Activated CD4-positive, alpha-beta T cell treated with anti-CD3 and anti-CD28 coated beads, Interleukin-2, amount 50 U/mL, for 48 hours (primary cell): ENCODE measurements at places on chromosomes 3 and 15.
A peak's percentile ranks its signal among the peaks of the same experiment; 100 is the strongest.

GRCh38 chr3:106401666-106402490 is 533.1 kb upstream of the CBLB start:
- DNase-seq = no peak

DNA sequence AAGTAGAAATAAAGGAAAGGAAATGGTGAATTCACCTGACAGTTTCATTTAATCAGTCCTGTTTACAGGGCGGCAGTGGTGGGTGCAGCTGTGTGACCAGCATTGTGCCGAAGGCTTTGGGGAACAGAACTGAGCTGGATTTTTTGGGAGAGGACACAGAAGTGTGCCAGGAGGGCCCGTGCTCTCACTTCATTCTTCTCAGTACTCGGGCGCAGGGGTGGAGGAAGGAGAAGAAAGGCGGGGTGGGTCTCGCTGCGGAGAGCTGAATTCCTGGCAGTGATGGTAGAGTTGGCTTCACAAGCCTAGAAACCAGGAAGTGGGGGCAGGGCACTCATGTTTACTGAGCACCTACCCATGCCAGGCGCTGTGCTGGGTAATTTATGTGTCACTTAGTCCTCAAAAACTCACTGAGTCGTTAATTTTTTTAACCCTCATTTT is 64.6 kb downstream of the CRTC3 start:
- DNase-seq = peak; percentile 84

DNA sequence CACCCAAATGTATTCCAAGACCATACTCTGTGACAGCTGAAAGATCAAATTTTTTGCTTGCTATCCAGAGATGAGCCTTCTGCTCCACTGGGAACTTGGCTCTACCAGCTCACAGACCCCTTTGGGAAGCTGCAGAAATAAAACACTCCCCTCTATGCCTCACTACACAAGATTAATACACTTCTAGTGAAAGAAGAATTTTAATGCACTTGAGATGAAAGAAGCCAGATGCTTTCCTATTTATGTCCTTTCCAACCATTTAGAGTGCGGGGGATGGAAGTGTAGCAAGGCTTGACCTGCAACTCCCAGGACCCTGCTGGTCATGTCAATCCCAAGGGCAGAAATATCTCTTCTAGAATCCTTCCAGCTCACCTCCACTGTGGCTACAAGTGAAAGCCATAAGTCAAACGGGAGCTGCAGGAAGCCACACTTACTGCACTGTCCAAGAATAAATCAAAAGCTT is 34.7 kb downstream of the ANXA2 start:
- DNase-seq = no peak

- no peak for DNase-seq
Measured at GRCh38 chr3:84547971-84548970, 410.5 kb upstream of the CADM2 start.

- DNase-seq = peak; percentile 29
Measured at GRCh38 chr3:186790261-186790981, 7.0 kb downstream of the EIF4A2 start.

- no peak for DNase-seq
Measured at GRCh38 chr15:88376574-88377174, 90.5 kb downstream of the MRPL46 start.

GRCh38 chr15:95825208-95825607 is 505.3 kb upstream of the NR2F2 start:
- no peak for DNase-seq

DNA sequence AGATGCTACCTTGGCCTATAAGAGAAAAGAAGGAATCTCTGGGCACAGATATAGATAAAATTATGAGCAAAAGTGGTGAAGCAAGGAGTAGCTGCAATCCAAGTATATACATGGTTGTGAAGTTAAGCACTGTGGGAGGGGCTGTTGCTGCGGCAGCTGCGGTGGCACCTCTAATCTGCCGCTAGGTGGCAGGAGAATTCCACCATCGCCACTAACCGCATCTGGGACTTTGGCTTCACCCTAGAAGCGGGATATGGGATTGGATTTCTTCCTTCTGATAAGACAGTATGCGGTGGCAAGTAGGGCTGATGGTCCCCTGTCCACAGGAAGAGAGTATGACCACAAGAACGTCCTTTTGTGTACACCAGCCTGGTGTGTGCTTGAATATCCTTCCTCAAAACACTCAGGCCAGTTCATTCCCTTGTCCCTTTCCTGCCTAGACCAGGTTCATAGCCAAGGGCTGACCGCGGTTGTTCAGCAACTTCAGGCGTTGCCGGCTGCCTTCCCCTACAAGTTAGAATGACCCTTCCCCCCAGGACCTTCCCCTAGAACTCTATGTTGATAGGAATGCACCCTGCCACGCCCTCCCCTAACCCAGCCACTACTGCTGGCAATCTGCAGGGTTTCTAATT is 5.1 kb downstream of the MAGEL2 start:
- DNase-seq = peak; percentile 44

- DNase-seq = no peak
Measured at GRCh38 chr15:22810853-22811338, 24.5 kb downstream of the NIPA1 start.

- no peak for DNase-seq
Measured at GRCh38 chr15:41341519-41341918, 8.8 kb downstream of the NUSAP1 start.

DNA sequence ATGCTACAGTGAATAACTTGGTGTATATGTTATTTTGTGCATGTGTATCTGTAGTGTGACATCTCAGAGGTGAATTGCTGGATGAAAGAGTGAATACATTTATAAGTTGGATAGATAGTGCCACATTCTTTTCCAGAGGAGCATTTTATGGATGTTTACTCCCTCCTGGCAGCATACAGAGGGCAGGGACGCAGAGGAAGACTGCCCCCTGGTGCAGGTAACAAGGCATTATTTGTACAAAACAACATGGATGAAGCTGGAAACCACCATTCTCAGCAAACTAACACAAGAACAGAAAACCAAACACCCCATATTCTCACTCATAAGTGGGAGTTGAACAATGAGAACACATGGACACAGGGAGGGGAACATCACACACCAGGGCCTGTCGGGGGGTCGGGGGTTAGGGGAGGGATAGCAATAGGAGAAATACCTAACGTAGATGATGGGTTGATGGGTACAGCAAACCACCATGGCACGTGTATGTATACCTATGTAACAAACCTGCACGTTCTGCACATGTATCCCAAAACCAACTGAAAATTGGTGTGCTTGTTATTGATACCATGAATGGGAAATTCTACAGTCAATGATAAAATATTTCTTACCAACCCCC is 57.9 kb upstream of the CTXND1 start:
- no peak for DNase-seq

DNA sequence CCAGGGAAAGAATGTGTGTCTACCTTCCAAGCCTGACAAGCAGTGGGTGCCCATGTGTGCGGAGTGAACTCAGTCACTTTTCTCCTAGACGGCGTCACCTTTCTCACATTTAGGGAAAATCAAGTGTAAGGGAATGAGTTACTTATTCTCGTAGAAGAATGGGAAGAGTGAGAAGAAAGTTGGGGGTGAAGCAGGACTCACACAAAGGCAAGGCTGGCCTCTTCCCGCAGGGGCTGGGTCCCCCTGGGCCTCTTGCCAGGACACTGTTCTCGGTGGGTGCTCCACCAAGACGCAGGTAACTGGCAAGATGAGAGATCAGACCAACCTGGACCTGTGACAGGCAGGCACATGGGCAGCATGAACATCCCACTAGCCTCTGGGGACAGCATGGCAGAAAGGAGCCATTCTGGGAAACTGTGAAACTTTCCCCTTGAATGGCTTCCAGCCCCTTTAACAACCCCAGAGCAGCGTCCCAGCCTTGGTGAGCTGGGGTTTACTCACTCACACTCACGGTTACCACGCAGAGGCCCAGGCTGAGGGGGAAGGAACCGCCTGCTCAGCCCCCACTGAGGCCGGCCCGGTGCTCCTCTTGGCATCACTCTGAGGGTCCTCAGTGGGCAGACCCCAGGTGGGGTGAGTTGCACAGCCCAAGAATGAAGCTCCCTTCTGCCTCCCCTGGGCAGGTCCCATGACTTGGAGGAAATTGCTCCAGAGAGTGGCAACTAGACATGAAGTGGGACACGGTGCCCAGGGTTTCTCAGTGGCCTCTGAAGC is 15.0 kb upstream of the SRP14 start:
- DNase-seq = peak; percentile 44

GRCh38 chr3:38392604-38393163 is 46.1 kb downstream of the XYLB start:
- DNase-seq = no peak

DNA sequence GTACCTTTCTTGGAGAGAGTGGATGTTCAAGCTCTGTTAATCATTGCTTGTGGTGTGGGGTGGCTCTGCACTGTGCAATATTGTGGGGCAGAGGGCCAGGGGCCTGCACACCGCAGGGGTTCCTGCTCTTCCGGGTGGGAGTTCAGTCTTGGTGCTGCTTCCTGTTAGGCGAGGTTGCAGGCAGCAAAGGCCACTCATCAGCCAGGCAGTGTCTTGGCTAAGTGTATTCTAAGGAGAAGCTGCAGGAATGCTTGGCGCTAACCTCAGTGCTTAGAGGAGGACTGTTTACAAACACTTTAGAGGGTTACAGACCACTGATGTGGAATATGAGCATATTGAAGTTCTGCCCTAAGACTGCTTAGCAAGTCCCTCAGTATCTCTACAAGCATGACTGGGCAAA is 81.7 kb downstream of the CEP63 start:
- DNase-seq = no peak

DNA sequence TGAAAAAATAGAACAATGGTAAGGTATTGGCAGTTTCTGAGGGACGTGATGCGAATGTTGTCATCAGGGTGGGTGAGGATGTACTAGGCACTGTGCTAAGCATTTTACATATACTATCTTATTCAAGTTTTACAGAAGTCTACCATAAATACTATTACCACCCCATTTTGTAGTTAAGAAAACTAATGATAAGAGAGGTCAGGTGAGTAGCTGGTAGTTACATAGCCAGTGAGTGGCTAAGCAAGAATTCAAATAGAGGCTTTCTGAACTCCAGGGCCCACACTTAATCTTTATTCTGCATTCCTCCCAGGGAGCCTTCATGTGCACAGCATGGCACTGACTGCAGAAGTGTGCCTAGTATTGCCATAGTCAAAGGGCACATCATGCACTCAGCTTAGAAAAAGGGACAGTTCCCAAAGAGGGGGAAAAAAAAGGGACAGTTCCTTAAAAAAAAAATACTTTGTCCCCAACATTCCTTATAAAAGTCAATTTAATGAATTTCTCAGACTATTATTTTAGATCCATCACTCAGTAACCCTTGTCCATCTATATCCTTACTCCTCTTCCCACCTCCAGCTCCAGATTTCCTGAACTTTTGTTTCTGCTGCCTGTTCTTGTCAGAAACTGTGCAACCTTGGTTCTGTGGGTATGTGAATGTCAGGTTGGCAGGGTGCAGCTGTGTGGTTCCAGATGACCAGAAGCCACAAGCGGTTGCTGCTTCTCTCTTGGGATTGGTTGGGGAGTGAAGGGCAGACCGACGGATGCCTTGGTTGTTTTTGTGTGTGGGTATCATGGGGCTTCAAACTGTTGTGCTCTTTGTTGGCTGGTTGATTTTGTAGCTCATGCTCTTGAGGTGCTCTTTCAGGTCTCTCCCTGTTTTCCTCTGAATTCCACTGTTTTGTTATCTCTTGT is 8.3 kb downstream of the MAPKBP1 start:
- no peak for DNase-seq

DNA sequence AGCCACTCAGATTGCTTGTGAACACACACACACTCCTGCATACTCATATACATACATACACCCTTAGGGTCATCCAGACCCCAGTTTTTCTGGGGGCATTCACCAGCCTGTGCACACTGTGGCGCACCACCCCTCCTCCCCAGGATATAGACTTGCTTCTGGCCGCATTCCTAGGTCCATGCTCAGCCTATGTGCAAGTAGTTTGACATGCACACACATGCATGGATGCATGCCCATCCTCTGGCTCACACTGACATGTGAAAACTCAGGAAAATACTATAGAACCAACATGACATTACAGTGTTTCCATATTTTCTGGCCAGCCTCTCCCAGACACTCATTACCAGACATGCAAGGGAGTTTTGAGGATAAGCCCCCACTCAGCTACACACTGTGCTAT is 79.3 kb upstream of the POLG start:
- DNase-seq = no peak

GRCh38 chr3:187684880-187685279 is 14.7 kb upstream of the SST start:
- DNase-seq = peak; percentile 5

DNA sequence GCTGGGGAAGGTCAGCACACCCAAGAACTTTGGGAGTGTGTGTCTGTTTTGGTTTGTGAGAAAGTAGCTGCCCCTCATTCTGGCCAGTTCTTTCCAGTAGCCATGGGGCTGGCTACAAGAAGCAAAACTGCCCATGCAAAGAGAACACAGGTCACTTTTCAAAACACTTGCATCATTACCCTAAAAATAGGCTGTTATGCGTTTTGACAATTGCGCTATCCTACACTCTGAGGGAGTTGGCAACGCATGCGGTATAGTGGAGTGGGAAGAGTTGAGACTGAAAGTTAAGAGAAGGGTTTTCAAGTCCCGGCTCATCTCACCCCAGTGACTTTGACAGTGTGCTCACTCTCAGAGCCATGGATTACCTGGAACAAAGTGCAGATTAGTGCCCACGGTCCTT is 41.8 kb upstream of the MYZAP start:
- no peak for DNase-seq

GRCh38 chr3:153976891-153977554 is 144.2 kb upstream of the ARHGEF26 start:
- no peak for DNase-seq

DNA sequence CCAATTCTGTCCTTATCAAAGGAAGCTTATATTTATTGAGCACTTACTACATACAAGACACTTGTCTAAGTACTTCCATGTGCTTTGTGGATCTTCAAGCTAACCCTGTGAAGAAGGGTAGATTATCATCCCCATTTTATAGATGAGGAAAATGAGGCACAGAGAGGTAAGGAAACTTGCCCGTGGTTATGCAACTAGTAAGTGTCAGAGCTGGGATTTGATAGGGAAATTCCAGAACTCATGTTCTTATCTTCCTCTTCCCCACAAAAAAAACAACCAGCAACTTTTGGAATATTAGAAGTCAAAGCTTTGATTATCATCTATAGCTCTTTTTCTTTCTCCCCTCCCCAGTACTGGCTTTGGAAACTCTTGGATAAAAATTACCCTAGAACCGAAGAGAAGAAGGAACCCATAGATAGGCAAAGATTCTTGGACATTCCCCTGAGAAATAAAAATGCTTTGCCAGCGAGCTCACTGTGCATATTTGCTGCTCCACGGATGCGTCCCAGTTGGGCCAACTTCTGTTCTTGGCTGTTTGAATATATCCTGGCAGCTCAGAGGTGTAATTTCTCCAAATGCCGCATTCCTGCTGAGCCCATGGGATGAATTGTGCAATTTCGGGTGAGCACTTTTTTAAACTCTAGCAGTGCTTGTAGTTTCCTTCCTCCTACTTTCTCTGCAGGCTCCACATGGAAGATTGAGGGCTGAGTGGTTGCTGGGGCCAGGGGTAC is 591.5 kb upstream of the CFAP20DC start:
- DNase-seq = no peak
